ENCODE measurements at places on chromosomes 16 and 17.

- no peak for DNase-seq
Observed at GRCh38 chr17:76053246-76054111, 18.8 kb downstream of the SRP68 start.

DNA sequence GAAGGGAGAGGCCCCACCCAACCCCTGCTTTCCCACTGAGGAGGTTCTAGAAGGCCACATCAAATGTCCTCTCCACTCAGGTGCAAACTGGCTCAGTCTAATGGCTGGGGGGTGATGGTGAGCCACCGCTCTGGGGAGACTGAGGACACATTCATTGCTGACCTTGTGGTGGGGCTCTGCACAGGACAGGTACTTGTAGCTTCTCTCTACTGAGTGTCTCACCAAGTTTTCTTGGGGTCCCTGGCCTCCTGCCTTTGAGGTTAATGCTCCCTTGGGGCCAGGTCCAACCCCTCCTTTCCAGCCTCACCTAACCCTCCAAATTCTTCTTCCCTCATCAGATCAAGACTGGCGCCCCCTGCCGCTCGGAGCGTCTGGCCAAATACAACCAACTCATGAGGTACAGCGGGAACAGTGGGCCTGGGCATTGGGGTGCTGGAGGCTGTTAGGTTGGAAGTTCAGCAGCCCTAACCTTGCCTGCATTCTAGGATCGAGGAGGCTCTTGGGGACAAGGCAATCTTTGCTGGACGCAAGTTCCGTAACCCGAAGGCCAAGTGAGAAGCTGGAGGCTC, 5.7 kb downstream of the ENO3 start:
- DNase-seq: no peak

GRCh38 chr17:64291268-64291851, 28.3 kb upstream of the TEX2 start:
- no peak for DNase-seq

GRCh38 chr16:4968879-4969483, 10.9 kb downstream of the SEC14L5 start:
- no peak for DNase-seq

DNA sequence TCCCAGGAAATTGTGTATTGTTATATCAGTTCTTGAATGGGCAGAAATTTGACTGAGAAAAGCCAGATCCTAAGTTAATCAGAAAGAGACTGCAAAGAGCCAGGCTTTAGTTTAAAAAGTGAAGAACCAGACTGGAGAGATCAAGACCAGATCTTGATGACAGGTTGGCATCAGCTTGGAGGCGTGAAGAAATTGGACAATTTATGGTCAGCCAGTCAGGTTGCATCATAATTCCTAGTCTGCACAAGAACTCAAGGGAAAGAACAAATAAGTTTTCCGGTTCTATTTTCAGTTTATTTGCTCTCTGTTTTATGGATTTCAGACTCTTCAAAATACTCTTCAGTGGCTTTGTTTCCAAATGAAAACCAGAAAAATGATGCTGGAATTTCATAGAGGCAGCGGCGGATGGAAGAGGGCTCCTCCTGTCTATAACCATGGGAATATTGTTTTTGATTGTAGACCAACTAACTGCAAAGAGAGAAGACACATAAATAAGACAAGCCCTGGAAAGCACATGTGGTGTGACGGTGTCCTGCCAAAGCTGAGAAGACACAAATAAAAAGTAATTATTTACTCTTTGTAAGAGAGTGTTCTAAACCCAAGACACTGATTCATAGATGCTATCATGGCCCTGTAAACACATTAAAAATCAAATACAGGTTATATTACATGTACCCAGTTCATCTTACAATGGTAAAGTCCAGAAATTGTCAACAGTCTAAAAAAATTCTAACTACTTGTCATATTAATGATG, 91.7 kb downstream of the PCTP start:
- DNase-seq: no peak

GRCh38 chr17:22202702-22203101, 510.4 kb downstream of the KCNJ18 start:
- DNase-seq: no peak

DNA sequence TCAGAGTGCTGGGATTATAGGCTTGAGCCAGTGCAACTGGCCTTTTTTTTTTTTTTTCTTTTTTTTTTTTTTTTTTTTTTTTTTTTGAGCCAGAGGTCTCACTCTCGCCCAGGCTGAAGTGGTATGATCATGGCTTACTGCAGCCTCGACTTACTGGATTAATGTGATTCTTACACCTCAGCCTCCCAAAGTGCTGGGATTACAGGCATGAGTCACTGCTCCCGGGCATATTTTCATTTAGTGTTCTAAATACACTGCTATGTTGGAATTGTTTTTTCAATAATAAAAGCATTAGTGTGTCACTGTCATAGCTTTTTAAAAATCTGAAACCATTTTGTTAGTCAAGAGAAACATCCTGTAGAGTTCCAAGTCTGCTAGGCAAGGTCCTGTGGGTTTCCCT, 40.3 kb downstream of the NDE1 start:
- DNase-seq: no peak

DNA sequence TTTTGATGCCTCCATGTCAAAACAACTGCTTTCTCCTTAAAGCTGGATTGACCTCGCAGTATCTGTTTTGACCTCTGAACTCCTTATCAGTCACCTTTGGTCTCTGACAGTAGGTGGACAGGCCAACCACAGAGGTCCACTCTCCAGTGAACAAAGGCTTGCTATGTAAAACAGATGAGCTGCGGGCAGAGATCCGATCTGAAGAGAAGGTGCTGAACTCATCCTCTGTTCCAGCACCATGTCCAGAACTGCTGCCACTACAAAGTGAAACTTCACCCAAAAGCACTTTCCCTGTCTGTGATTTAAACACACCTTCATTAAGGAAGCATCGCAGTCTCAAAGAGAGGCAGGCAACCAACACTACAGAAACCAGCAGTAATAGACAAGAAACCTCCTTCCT, 117.3 kb upstream of the CORO6 start:
- no peak for DNase-seq

GRCh38 chr16:22220069-22220440, 14.0 kb downstream of the EEF2K start:
- DNase-seq: no peak

DNA sequence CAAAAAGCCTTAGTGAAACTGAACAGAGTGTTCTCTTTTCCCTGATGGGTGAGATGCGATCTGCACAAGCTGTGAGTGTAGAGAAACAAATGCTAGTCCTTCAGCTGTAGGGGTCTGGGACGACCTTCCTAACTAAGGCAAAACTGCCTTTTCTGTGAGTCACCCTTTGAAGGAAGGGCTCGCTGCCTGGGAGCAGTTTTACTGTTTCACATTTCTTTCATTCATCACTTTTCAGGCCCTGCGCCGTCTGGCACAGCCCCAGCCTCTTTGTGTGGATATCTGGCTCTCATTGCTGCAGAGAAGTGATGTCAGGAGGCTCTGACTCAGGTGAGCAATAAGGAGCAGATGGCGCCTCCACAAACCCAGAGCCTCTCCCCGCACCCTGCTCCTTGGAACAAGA, 57.4 kb downstream of the HS3ST3A1 start:
- no peak for DNase-seq

GRCh38 chr17:49125449-49125848, 7.1 kb upstream of the B4GALNT2 start:
- no peak for DNase-seq

DNA sequence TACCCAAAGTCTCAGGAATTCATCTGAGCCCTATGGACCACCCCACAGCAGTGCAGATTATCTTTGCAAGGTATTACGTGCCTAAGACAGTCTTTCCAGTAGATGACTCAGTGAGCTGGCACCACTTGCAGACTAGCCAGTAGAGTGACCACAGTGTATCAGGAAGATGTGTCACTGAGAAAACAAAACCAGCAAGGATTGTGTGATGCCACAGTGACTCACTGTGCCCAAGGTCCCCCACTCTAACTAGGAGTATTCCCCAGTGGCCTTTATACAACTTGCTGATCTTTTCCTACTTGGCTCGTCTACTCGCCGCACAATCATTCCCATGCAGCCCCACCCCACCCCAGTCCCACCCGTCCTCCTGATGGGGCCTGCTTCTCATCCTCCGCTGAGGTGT, 26.8 kb upstream of the PRKCA start:
- no peak for DNase-seq

Measured in suprapubic skin (tissue), 4 donors.